Fibroblast of upper back skin (primary cell): ENCODE measurements at places on chromosomes 1 and 21.

DNA sequence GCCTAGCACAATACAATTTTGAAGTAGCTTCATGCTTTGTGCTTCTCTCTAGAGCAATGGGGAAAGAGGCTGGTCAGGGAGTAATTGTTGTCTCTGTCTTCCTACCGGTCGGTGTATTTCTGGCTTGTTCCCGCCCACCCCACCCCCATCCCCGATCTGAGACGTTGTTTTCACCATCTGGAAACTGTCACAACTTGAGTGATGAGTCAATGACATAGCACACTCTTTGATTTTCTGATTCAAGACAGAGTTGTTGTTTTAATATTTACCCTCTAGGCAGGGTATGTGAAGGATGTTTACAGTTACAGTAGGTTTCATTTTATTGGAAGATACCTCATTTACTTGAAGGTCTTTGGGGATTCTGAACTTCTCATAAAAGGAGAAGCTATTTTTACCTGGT, 7.0 kb downstream of the IL12RB2 start:
- no peak for DNase-seq

GRCh38 chr21:19807201-19807600, 1191.0 kb upstream of the NCAM2 start:
- DNase-seq: peak; percentile 50

DNA sequence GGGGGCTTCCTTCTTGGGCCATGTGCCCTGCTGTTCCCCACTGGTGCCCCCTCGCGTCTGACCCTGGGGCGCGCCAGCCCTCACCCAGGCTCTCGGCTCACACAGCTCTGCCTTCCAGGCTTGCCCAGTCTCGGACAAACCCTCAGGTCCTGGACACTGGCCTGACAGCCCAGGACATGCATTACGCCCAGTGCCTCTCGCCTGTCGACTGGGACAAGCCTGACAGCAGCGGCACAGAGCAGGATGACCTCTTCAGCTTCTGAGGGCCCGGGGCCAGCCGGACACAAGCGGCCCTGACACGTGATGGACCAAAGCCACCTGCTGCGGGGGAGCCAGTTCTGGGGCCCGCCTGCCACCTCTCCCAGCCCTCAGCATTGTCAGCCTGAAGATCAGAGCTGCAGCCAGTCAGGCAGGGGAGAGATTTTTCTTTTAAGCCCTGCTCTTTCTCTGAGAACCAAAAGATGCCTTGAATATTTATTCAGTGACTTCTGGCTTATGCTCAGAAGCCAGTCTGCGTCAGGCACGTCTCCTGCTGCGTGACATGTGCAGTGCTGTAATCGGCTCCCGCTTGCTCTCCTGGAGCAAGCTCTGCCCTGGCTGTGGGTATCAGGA, 23.4 kb downstream of the LDLRAP1 start:
- DNase-seq: peak; percentile 89

GRCh38 chr1:112110031-112110430, 120.6 kb upstream of the KCND3 start:
- DNase-seq: no peak

DNA sequence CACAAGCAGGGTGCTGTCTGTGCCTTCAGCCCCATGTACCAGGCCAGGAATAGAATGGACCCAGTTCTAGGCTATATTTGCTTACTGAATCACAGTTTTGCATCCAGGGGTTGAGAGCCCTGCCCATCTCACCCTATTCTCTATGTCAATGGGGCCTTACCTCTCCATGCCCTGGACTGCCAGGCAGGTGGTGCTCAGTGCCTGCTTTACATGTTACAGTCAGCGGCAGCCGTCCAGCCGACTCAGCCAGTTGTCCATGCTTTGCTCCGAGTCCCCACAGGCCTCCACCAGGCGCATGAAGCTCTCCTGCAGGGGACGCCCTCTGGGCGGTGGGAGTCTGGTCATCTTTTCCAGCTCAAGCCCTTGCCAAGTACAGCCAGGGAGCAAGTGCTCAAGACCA, 12.2 kb upstream of the FAM167B start:
- no peak for DNase-seq

GRCh38 chr1:41776891-41777441, 141.8 kb downstream of the HIVEP3 start:
- no peak for DNase-seq

DNA sequence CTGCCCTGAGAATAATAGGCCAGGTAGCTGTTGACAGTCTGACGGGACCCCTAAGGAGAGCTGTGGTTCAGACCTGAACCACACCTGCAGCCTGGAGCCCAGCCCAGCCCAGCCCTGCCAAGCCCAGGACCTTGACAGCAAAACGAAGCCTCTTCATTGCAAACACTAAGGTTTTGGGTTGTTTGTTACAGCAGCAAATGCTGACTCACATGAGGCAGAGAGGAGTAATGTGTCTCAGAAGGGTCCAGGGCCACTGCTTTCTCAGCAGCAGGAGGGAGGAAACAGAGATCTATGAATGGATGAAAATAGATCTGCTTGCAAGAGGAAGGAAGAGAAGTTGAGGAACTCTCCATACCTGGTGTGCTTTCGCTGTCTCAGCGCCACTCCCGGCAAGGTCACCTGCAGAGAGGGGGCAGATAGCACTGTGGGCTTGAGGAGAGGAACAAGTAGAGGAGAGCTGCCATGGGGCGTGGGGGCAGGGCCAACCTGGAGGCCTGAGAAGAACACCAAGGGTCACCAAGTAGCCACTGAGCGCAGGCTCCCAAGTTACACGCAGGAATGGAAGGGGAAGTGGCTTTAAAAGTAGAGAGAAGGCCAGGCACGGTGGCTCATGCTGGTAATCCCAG, 127.2 kb downstream of the ZNF281 start:
- DNase-seq: no peak

- DNase-seq: peak; percentile 61
Observed at GRCh38 chr21:26451081-26451740, 121.9 kb downstream of the CYYR1 start.

- DNase-seq: no peak
Observed at GRCh38 chr1:36207339-36207738, 16.9 kb upstream of the THRAP3 start.

DNA sequence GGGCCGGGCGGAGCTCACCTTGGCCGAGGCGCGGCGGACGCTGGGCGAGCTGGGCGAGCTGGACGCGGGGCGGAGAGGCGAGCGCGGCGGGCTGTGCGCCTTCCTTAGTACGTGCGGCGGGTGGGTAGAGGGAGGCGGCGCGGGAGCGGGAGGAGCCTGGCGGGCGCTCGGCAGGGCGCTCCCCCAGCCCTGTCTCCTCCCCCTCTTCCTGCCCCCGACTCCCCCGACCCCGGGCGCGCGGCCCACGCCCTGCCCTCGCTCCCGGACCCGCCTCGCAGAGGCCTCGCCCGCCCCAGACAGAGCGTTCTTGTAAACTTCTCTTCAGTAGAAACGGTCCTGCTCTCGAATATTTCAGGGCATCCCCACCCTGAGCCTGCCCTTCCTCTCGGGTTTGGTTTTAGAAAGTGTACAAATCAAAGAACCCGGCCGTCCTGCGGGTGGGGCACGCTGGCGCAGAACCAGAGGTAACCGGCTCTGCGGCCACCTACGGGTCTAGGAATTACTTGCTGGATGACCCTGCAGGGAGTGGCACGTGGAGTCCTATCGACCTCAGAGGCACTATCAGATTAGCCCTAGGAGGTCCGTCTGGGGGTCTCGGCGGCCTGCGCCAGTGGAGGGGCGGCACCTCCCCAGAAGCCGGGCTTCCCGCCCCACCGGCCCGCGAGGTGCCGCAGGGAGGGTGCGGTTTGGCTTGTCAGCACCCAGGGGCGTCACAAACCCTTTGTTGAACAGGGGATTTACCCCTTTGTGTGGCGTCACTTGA, at the start of gene S100A10:
S100A10 (minus strand) TSS at position 126 of the 763 bp plus-strand sequence. CDS start 7,629 bp downstream, outside the sequence.
- DNase-seq: peak; percentile 75

DNA sequence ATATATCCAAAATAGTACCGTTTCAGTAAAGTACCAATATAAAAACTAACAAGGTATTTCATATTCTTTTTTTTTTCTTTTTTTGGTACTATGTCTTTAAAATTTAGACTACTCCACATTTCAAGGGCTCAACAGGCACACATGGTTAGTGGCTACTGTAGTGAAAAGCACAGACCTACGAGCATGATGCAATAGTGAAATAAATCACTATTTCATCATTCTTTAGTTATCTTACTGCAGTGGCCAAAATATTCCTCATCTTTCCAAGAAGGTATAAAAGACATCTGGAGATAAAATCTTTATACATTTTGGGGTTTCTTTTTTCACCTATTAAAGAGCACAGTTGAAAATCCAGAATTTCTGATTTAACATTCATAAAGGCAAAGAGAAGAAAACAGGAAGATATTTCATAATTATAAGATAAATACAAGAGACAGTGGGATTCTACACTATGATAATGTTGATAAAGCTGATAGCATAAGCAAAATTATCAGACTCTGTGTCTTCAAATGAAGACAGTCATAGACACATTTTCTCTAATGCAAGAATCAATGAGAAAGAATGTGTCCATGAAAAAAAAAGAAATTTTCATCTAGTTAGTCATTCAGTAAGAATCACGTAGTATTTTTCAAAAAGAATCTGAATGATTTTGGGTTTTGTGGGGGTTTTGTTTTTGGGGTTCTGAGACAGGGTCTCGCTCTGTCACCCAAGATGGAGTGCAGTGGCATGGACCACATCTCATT, 41.9 kb downstream of the CEP170 start:
- peak; percentile 87 for DNase-seq

- DNase-seq: no peak
Observed at GRCh38 chr1:32884032-32884372, 2.3 kb upstream of the HPCA start.

DNA sequence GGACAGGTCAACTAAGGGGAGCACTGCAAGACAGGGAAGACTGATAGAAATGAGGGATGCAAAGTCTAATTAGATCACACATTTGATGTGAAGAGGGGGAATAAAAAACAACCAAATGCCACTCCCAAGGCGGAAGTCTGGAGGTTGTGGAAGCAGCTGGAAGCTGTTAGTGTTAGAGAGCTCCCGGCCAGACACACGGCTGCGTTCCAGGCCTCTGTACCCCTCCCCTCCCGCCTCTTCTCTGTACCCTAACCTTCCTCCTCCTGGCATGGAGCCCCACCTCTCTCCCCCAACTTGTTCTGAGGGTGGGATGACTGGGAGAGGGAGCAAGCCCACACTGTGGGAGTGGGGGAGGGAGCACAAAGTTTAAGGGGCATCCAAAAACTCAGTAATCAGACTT, 67.0 kb downstream of the PLEKHA6 start:
- DNase-seq: peak; percentile 29

DNA sequence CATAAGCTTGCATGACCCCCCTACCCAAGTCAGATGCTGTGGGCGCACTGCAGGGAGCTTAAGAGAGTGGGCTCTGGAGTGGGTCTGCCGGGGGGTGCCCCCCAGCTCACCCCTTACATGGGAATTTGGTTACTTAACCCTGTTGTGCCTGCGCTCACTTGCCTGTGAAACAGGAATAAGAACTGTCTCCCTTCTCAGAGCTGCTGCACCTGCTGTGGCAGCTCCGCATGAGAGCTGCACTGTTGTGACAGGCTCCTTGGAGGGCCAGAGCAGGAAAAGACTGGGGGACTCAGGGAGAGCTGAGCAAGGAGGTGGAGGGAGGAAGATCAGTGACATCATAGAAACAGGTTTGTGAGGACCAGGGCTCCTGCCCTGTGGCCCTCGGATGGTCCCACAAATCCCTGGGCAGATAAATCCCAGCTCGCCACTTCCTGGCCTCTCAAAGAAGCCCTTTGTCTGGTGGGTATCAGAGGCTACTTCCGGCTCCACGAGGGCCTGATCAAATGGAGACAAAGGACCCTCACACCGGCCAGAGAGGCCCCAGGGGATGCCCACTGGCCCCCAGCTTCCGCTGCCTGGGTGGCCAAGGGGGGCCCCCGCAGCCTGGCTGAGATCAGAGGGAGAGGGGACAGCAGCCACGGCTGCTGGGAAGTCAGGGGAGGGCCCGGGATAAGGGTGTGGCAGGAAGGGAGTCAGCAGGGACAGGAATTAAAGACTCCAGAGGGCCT, 28.9 kb upstream of the LAPTM5 start:
- DNase-seq: no peak

DNA sequence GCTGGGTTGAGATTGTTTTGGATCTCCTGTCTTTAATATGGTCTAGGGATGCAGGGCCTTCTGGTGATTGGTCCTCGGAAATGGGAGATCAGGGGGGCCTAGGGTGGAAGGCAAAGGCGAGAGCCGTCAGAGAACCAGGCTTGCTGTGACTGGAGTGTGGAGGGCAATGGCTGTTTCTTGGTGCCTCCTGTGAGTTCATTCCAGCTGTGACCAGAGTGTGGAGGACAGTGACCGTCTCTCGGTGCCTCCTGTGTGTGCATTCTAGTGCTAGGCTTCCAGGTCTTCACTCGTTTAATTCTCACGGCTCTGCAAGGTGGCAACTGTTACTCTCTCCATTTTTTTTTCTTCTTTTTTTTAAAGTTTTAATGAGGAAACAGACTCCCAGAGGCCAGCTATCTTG, 14.1 kb downstream of the LDLRAP1 start:
- no peak for DNase-seq

DNA sequence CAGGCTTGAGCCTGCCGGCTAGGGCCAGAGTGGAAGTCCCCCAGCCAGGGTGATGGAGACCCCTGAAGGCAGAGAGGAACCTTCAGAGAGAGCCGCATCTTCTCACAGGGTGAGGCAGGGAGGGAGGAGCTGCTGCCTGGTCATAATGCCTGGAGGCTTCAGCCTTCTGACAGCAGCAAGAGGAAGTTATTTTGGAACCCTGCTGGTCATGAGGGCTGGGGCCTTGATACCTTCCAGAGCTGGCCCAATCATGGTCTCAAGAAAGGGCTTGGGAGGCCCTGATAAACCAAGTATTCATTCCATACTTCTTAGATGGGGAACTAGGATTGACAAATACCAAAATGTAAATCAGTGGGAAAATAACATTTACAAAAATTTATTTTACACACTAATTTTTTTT, 26.6 kb upstream of the MPZL1 start:
- no peak for DNase-seq

GRCh38 chr1:99315305-99315704, 51.0 kb downstream of the PLPPR4 start:
- no peak for DNase-seq

GRCh38 chr1:18573170-18573569, 57.5 kb upstream of the PAX7 start:
- no peak for DNase-seq

GRCh38 chr1:226473325-226473724, 65.4 kb upstream of the PARP1 start:
- DNase-seq: no peak

DNA sequence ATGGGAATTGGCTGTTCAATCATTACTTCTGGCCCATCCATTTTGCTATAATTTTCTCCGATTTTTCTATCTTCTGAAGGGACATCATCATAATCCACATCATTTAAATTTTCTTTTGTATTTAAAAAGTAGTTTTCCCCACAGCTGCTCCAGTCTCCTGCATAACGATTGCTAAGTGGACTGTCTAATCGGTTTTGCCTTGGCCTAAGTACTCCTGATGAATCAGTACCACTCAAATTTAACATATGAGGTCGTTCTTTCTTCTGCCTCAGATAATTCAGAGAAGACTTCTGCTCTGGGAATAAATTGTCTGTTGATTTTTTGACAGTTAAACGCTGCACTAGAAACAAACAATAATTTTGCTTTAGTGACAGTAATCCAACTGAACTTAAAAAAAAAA, 41.9 kb downstream of the SYDE2 start:
- DNase-seq: no peak

- no peak for DNase-seq
Observed at GRCh38 chr1:109263234-109263596, 13.9 kb downstream of the CELSR2 start.
